ENCODE measurements at places on chromosomes 4 and X.

- no peaks in the 10 kb centered on the region for H3K27me3 ChIP-seq
- H3K4me3 ChIP-seq, result no peak overlapping the region
- DNase-seq, result no peak
- no peaks in the 10 kb centered on the region for H3K36me3 ChIP-seq
These were observed 77.9 kb downstream of the JAKMIP1 start for GRCh38 chr4:6122496-6122895.

DNA sequence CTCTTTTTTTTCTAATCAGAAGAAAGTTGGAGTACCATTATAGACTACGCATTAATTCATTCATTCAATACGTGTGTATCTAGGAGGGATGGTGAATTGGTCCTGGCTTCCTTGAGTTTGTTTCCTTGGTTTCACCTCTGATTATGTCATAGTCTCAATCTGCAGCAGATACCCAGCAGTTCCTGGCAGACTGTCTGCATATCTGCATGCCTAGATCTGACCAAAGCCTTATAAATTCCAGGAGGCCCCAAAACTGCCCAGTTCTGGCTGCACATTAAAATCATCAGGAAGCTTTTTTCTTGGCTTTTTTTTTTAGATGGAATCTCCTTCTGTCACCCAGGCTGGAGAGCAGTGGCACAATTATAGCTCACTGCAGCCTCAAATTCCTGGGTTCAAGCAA, 27.2 kb upstream of the SLC34A2 start:
- no peaks in the 10 kb centered on the region for H3K36me3 ChIP-seq
- DNase-seq, result no peak
- no peak overlapping the region for H3K4me3 ChIP-seq
- no peaks in the 10 kb centered on the region for H3K4me1 ChIP-seq
- H3K27me3 ChIP-seq, result peaks cover 14% of the 10 kb centered on the region
- H3K27ac ChIP-seq, result no peak overlapping the region

DNA sequence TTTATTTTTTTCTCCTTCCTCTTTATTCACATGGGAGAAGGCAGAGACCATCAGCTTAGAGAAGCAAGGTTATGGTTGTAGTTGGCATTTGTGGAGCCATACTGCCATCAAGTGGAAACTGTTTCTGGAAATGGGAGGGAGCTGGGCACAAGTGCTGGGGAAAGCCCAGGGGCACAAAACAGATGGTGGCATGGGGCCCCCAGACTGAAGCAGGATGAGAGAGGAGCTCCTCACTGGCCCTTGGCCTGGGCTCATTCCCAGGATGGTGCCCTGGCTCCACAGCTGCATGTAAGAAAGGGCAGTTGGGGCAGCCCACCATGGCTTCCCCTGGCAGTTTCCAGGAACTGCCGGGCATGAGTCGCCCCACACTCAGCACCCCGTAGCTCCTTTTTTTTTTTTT, 59.2 kb downstream of the NBDY start:
- DNase-seq, result no peak
- H3K36me3 ChIP-seq, result peaks cover 2% of the 10 kb centered on the region
- H3K27ac ChIP-seq, result no peak overlapping the region
- no peaks in the 10 kb centered on the region for H3K27me3 ChIP-seq

- peaks cover 8% of the 10 kb centered on the region for H3K36me3 ChIP-seq
- peaks cover 63% of the 10 kb centered on the region for H3K27me3 ChIP-seq
- no peak for DNase-seq
- no peak overlapping the region for H3K27ac ChIP-seq
These were observed 32.0 kb upstream of the MGST2 start for GRCh38 chr4:139633661-139634060.

GRCh38 chr4:127555106-127555505, 77.7 kb upstream of the INTU start:
- H3K4me3 ChIP-seq, result no peak overlapping the region
- H3K27me3 ChIP-seq, result no peaks in the 10 kb centered on the region
- no peaks in the 10 kb centered on the region for H3K4me1 ChIP-seq
- DNase-seq, result no peak
- H3K36me3 ChIP-seq, result no peaks in the 10 kb centered on the region
- no peak overlapping the region for H3K27ac ChIP-seq

GRCh38 chr4:185796176-185796575, 15.8 kb downstream of the SORBS2 start:
- no peaks in the 10 kb centered on the region for H3K4me1 ChIP-seq
- H3K27ac ChIP-seq, result no peak overlapping the region
- DNase-seq, result no peak
- no peak overlapping the region for H3K4me3 ChIP-seq
- H3K36me3 ChIP-seq, result no peaks in the 10 kb centered on the region
- peaks cover 17% of the 10 kb centered on the region for H3K27me3 ChIP-seq

DNA sequence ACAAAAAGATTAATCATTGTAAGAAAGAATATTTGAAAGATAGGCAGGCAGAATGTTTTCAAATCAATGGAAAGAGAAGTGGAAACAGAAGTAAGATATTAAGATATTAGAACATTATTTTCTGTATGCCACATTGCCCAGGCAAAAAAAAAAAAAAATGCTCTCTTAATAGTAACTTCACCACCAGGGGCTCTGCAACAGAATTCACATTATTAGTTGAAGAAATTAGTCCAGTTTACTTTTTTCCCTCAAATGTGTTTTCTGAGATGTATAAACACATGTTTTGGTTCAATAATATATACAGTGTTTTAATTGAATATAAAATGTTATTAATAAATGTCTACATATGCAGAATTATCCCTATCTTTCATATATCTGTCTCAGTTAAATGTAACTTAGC, 78.0 kb upstream of the ADAD1 start:
- no peak overlapping the region for H3K27ac ChIP-seq
- peaks cover 6% of the 10 kb centered on the region for H3K36me3 ChIP-seq
- no peak for DNase-seq

DNA sequence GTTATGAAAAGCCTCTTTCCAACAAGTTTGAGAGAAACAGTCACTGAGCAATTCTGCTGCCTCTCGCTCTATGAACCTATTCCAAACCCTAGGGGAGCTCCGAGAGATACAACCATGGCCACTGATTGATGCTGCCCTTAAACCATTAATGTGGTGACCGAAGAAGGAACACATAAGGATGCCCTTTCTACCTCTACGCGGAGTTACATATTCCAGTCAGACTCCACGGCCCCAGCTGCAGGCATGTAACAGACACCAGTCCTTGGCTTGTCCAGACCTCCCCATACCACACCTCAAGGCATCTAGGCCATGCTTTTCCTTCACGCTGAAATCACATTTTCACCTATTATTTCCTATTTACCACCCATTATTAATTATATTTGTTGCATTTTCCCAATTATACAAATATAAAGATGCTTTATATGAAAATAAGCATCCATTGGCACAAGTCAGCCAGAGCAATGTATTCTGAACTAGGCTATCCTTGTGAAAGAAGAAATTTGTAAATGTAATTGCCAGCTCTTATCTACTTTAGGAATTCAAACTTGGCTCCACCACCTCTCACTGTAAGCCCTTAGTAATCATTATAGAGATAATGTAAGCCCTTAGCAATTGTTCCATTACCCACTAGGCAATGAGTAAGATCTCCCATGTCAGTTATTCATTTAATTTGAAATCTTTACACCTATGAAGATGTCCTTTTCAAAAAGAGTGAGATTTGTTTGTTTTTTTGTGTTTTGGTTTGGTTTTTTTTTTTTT, 338.4 kb downstream of the NR3C2 start:
- no peak overlapping the region for H3K4me3 ChIP-seq
- H3K36me3 ChIP-seq, result peaks cover 14% of the 10 kb centered on the region
- H3K4me1 ChIP-seq, result peaks cover 14% of the 10 kb centered on the region
- no peak overlapping the region for H3K27ac ChIP-seq
- no peaks in the 10 kb centered on the region for H3K27me3 ChIP-seq

DNA sequence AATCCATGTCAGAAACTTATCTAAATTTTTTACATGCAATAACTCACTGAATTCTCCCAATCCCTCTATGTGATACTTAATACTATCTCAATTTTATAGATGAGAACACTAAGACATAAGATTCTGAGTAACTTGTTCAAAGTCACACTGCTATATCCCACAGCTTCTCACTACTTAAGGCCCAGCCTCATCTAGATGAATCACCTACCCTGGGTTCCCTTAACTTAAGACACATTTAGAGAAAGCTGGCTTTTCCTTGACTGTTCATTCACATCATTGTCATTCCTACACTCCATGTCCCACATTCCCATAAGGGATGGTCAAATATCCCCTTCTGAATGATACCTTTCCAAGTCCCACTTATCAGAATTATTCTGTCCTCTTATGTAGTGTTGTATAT, 21.0 kb downstream of the TNIP3 start:
- no peak overlapping the region for H3K4me3 ChIP-seq
- H3K4me1 ChIP-seq, result peaks cover 14% of the 10 kb centered on the region
- H3K27me3 ChIP-seq, result no peaks in the 10 kb centered on the region
- H3K36me3 ChIP-seq, result no peaks in the 10 kb centered on the region
- DNase-seq, result no peak
- no peak overlapping the region for H3K27ac ChIP-seq

DNA sequence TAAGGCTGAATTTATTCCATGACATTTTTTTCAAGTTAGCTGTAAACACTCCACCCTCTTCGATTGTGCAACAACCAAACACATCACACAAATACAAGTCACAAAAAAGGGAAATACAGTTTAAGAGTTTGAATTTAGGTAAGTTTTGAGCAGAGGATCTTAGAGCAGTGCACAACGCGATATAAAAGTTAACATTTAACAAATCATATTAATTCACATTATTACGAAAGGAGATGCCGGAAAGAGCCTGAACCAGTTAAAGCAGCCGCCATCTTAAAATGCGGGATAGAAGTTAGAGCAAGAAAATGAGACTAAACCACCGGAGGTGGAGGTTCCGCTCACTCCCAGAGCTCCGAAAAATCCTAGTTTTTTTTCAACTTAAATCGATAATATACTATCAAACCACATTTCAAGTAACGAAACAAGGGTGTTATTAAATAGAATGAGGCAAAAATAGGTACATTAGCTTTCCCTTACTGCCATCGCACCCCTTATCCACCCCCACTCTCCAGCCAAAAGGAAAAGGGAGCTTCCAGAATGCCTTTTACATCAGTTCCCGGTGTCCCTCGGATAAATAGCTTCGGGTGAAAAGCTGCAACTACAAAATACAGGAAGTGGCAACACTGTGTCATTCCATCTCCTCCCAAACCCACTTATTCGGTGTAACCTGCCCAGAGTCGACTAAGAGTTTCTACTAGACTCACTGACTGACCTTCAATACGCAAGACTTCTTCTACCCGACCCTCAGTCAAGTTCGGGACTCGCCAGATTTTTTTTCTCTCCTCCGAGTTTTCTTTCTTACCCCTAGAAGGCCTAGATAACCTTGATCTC, 1.9 kb downstream of the UBE2D3 start:
- H3K4me1 ChIP-seq, result peaks cover 48% of the 10 kb centered on the region
- H3K36me3 ChIP-seq, result peaks cover 2% of the 10 kb centered on the region
- DNase-seq, result no peak
- no peaks in the 10 kb centered on the region for H3K27me3 ChIP-seq

GRCh38 chrX:72051589-72051988, 80.1 kb downstream of the RTL5 start:
- peak overlapping the region; percentile 72 for H3K27ac ChIP-seq
- no peak overlapping the region for H3K4me3 ChIP-seq
- peaks cover 15% of the 10 kb centered on the region for H3K4me1 ChIP-seq
- H3K27me3 ChIP-seq, result no peaks in the 10 kb centered on the region

DNA sequence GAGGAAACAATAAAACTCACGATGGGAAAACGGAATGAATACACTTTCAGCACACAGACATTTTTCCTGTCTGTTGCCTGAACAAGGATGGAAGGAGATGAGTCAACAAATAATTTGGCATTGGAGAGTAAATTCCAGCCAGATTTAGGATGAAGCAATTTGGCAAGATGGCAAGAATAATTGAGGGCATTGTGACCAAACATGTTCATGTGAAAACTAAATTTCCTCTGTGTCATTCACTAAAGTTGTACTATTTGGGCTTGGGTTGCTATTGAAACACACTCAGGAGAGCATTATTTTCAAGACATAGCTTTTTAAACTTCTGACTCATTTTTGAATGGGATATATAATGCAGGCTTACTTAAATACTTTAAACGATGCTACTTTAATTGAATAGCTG, 1614.4 kb downstream of the PCDH19 start:
- no peak for DNase-seq
- H3K4me3 ChIP-seq, result no peak overlapping the region
- H3K36me3 ChIP-seq, result no peaks in the 10 kb centered on the region
- no peaks in the 10 kb centered on the region for H3K27me3 ChIP-seq
- no peak overlapping the region for H3K27ac ChIP-seq

- H3K36me3 ChIP-seq, result no peaks in the 10 kb centered on the region
- DNase-seq, result no peak
These were observed 92.2 kb downstream of the NHSL2 start for GRCh38 chrX:72002875-72003274.

DNA sequence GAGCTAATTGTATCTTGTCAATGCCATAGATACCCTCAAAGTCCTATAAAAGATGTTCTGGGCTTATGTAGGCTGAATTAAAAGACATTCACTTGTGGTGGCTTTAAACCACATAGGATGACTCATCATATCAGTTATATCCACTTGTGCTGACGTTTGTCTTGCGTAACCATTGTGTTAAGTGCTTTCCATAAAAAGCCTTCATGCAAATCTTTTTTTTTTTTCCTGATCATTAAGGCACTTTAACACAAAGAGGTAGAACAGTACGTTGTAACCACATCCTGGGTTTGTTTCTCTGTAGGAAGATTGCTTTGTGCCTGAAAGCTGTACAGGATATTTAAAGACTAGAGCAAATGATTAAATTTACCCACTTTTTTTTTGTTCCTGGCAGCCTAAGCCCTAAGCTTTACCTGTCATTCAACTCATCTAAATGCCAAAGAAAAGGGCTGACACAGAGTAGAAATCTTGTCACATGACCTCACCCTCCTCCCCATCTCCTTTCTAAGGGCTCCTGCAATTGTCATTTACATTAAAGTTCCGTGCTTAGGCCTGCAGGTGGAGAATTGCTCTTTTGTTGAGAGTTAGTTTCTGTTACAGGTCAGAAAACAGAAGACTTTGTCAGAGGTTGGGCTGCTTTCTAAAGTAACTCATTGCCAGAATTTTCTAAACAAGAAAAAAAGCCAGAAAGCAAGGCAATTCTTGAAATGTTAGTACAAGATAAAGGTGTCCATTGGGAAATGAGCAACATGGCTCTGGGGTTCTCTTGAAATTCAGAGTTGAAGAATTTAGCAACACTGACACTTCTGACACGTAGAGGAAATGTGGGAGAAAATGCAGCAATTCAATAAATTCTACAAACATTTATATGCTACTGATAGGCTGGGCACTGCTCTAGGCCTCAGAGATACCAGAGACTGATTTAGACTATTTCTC, 555.6 kb downstream of the PPARGC1A start:
- H3K27ac ChIP-seq, result peak overlapping the region; percentile 76
- DNase-seq, result no peak
- no peaks in the 10 kb centered on the region for H3K36me3 ChIP-seq
- peak overlapping the region; percentile 46 for H3K4me3 ChIP-seq
- no peaks in the 10 kb centered on the region for H3K27me3 ChIP-seq
- peaks cover 8% of the 10 kb centered on the region for H3K4me1 ChIP-seq

DNA sequence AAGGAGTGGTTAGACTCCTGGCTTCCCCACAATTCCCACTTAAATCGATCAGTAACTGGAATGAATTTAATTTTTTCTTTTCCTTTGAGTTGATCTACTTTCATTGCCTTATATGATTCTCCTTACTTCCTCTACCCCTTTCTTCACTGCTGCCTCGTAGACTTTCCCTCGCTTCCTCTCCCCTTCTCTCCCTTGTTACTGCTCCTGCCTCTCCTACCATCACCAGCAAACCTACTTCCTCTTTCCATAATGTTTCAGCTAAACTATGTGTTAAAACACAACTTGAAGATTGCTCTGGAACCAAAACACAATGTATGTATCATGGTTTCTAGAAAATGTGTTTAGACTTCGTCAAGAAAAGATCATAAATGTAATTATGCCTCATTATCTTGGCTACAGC, 132.0 kb upstream of the TET2 start:
- no peak overlapping the region for H3K27ac ChIP-seq
- H3K4me1 ChIP-seq, result no peaks in the 10 kb centered on the region
- no peak for DNase-seq
- no peaks in the 10 kb centered on the region for H3K27me3 ChIP-seq
- no peak overlapping the region for H3K4me3 ChIP-seq

All from T-helper 17 cell (primary cell).